NCI-H2081 (cell line): ENCODE measurements at places on chromosomes 2 and 18.
A peak's percentile ranks its signal among the peaks of the same experiment; 100 is the strongest.

GRCh38 chr18:35827275-35827902 lies 145.1 kb upstream of the RMP24 start:
- DNase-seq = no peak

DNA sequence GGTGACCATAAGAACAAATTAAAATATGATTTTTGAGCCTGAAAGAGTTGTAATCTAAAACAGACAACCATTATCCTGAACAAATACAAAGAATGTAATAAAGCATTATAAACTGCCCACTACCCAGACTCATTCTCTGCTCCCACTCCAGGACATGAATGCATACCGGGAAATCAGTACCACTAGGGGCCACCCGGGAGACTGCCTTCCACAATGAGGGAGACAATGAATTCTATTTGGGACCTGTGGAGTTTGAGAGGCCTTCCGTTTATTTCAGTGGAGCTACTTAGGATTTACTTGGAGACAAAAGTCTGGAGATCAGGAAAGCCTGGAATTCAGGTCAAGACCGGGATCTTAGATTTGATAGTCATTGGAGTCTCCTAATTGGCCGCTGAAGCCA lies 50.0 kb downstream of the NAB1 start:
- DNase-seq = no peak

- DNase-seq = no peak
These were observed 193.2 kb downstream of the NDUFA10 start for GRCh38 chr2:239831861-239832489.

GRCh38 chr18:56389190-56389589 lies 249.2 kb downstream of the TXNL1 start:
- no peak for DNase-seq

DNA sequence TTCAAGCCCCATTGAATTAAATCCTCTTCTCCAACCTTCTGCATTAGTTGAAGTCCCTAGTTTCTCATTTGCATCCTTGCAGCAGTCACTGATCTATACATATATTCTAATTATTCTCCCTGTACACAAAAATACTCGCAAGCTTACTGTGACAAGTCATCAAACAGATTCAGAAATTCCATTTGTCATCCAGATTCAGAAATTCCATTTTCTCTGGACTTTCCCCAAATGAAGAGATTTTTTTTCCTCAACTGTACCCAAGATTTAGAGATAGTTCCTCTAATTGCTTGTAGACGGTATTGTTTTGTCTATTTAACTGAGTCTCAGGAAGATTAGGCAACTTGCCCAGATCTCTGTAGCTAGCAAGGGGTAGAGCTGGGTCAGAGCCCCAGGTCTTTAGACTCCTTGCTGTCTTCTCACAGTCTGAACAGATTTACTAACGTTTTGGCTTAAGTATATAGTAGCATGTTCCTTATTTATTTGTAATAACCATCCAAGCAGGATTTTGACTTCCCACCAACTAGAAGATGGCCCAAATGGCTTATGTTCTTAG lies 34.2 kb downstream of the RAB12 start:
- no peak for DNase-seq

DNA sequence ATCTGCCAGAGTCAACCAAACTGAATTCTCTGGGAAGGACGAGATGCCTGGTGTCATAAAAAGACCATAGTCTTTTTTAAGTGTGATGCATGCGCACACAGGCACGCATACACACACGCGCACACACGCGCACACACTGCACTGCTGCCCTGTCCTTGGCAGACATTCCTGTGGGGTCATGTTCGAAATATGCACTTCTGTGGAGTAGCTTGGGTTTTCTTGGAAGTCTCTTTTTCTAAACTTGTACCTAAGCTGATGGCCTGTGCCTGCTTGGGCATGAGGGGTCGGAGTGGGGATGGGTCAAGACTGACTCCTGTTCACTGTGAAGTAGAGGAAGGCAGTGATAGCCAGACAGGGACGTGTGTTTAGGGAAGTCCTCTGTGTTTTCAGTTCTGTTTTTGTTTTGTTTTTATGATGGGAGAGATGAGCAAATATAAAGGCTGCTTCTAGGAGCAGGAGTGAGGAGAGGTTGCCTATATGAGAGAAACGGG lies 4.0 kb upstream of the RMC1 start:
- DNase-seq = no peak

GRCh38 chr2:239271882-239272281 lies 128.9 kb downstream of the HDAC4 start:
- DNase-seq = no peak

- no peak for DNase-seq
These were observed 1541.1 kb downstream of the LRP1B start for GRCh38 chr2:140589696-140590095.

- DNase-seq = peak; percentile 15
These were observed 933.9 kb downstream of the TRIB2 start for GRCh38 chr2:13650586-13651180.
